ENCODE measurements at places on chromosomes 7 and 10.

GRCh38 chr10:21517134-21518031 lies 8.1 kb downstream of the SKIDA1 start:
- DNase-seq = no peak

DNA sequence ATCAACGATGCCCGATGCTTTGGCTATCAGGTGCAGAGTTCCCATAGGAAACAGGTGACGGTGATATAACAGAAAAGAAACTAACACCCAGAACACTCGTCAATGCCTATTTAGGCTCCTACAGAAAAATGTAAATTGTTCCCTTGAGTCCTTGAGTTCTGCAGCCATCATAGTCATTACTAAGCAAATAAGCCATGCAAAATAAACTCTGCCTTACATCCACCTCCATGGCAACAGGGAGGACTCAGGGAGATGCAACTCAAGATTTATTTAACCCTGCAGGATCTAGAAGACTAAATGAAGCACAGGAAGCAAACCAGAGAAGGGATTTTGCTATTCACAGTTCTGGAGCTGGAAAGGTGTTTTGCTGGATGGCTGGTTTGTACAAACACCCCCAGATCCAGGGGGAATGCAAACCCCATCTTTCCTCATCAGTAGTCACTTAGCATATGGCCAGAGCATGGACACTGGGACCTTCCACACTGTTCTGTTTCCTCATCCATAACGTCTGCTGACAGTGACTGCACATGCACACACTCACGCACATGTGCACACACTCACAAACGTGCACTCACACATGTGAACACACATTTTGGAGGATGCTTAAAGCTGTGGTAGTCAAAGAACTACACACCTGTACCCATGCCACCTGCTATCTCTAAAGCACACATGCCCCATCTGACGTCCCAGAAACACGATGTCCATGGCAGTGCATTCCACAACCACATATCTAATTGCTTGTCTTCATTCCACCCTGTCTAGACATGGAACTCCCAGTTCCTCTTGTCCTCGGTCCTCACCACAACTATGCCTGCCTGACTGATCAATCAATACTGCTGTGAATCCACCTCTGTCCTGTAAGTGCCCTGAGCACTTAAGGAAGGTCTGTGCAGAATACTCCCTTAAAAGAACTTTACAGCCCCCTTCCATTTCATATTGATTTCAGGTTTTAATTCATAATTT lies 178.2 kb downstream of the COBL start:
- DNase-seq = no peak

- DNase-seq = no peak
These were observed 66.4 kb downstream of the MTURN start for GRCh38 chr7:30201161-30201666.

- no peak for DNase-seq
These were observed 99.4 kb upstream of the CTTNBP2 start for GRCh38 chr7:117972606-117973005.

DNA sequence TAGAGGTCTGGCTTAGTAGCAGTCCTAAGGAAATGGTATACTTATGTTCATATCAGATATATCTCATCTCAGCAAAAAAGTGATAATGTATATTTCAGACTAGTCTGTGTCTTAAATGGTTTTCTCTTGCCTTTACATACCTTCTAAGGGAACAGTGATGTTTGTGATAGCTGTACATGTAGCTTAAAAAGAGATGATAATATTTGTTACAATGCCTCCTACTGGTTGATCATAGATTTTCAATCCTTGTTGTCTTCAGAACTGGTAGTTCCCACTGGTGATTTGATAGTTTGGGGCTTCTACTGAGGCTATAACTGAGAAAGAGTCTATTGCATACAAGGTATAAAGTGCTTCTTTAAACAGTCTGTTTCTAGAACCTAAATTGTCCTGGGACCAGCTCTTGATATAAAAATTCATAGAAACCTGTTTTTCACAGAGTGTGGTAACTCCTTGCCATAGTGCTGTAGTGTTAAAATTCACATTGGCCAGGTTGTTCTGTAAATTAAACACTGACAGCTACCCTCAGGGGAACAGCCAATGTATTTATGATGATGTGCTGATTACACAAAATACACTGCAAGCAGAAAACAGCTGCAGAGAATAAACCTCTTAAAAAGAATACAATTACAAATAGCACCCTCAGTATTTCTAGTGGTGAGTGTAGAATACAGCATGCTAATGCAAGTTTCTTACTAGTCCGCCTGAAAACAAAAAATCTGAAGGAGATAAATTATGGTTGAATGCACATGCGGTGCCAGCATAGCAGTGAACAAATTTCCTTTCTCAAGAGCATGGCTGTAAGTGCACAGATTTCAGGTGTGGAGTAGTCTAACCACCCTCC lies 90.3 kb downstream of the BTRC start:
- no peak for DNase-seq

- DNase-seq = no peak
These were observed 18.0 kb upstream of the ARID5B start for GRCh38 chr10:61883371-61884025.

GRCh38 chr7:8114175-8114574 lies 145.6 kb downstream of the GLCCI1 start:
- no peak for DNase-seq

- no peak for DNase-seq
These were observed 74.2 kb downstream of the HTR5A start for GRCh38 chr7:155144371-155144770.
